ENCODE measurements at places on chromosomes 2 and 18.

GRCh38 chr2:8534386-8534728, 147.5 kb upstream of the ID2 start:
- no peak for DNase-seq

- DNase-seq = no peak
These were observed 533.8 kb downstream of the ADCYAP1 start for GRCh38 chr18:1438458-1438910.

DNA sequence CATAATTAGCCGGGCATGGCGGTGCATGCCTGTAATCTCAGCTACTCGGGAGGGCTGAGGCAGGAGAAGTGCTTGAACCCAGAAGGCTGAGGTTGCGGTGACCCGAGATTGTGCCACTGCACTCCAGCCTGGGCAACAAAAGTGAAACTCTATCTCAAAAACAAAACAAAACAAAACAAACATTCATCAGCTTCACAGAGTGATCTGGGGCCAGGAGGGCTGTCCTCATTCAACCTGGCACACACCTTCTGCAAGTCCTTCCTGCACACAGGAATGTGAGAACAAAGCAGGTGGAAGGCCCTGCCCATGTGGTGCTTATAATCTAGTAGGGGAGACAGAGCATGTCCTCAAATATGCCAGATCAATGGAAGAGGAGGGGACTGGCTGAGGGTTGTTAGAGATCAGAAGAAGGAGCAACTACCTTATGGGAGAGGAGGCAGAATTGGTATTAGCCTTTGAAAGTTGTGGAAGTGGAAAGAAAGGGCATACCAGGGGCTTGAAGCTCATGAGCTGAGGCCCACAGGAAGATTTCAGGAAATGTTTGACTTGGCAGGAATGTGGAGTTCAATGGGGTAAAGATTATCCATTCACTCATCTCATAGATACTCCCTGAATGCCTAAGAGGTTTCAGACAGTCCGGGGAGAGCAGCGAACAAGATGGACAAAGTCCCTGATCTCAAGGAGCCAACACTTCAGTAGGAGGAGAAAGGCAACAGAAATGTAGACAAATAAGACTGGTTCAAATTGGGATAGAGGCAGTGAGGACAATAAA, 155.3 kb upstream of the SIX3 start:
- no peak for DNase-seq

GRCh38 chr2:234880551-234881211, 71.1 kb upstream of the SH3BP4 start:
- no peak for DNase-seq

DNA sequence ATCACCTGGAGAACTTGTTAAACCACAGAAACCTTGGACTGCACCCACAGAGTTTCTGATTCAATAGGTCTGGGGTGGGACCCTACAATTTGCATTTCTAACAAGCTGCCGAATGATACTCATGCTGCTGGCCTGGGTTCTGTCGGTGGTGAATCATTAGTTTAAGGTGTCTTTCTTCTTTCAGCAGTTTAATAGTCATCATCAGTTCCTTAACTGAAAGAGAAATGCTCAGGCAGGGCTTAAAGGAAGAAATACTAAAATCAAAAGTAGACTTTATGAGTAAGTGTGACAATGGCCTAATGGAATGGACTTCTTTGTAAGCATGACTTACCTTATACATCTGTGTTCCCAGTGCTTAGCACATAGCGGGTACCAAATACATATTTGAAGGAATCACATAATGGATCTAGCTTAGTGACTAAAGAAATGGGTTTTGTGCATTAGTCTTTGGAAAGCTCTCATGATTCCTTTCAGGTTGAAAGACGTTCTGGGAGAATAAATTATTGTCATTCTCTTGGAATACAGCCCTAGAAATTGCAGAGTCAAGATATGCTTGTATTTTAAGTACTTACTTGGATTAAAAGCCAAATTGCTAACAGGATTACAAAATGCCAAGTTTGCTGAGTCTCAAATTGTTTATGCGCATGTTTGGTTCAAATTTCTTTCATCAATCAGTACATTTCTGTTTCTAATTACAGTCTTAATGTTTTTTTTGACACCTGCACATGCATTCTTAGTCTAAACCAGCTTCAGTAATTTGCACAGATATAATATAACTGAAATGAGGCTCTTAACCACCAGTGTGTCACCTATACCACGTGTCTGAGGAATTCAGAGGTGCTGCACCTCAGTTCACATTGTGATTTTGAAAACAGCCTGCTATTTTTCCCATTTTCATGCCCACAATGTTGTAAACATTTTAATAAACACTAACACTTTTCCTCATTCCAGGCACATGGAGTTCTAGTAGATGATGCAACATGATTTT, 220.3 kb upstream of the NRP2 start:
- no peak for DNase-seq

- DNase-seq = no peak
These were observed 71.7 kb downstream of the TPGS2 start for GRCh38 chr18:36757081-36757480.

GRCh38 chr2:235162837-235163197, 211.0 kb downstream of the SH3BP4 start:
- no peak for DNase-seq

DNA sequence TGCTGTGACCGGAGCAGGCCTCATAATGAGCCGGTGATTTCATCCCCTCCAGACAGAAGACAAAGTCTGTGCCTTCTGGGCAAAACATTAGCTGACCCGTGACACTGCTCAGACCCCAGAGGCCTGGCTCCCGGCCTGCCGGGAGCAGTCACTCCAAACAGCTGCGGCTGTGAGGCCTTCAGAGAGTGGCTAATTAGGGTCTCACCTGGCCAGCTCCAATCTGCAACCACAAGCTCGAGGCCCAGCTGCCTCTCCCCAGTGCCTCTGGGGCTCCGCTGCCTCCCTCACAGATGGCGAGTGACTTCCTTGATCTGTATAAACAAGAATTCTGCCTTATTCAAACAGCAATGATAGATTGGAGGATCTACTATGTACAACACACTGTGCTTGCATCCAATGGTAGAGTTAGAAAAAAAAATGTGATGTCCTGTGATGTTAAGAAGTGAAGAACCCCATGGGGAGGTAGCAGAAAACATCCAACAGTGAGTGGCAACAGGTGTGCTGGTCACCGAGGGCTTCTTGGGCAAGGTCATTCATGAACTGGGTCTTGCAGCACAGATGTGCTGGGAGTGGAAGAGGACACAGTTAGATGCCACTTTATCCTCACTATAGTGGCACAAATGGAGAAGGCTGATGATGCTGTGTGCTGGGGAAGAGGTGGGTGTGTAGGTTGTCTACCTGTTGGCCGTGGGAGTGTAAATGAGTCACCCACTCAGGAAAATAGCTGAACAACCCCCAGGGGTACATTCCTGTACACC, 98.2 kb upstream of the ASAP2 start:
- DNase-seq = no peak

GRCh38 chr2:27878825-27879224, 11.4 kb downstream of the RBKS start:
- DNase-seq = no peak

- no peak for DNase-seq
These were observed 259.0 kb upstream of the REG3G start for GRCh38 chr2:78766459-78766858.

- DNase-seq = no peak
These were observed 86.6 kb downstream of the TMEM182 start for GRCh38 chr2:102848366-102848839.

- DNase-seq = no peak
These were observed 1.8 kb downstream of the SP3 start for GRCh38 chr2:173963323-173963816.

DNA sequence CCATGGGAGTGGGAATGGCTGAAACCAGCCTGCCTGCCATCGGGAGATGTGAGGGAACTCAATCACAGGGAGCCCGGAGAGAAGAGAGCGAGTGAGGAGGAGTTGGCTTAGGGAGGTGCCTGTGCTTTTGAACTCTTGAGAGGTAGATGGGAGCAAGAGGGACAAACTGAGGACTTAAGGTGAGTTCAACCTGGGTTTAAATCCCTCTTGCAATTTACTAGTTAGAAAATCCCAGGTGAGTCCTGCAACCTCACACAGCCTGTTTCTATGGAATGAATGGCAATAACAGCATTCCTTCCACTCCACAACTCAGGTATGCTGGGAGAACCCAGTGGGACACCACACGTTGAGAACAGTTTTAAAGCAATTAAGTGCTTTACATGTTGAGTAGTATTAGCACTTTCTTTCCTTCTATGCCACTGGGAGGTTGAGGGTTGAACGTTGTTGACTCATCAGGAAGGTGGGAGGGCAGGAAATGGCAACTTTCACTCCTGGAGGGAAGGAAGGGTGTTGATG, 57.3 kb downstream of the VIT start:
- DNase-seq = no peak

DNA sequence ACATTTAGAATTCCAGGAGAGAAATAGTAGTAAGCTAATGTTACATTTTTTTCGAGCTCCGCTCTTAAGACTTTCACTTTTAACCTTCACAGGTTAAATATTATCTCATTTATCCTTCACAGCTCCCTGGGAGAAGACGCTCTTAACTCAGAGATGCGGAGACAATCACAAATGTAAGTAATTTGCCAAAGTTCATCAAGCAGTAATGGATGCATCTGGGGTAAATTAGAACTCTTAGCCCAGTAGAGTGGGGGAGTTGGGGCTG, 168.5 kb downstream of the SPP2 start:
- DNase-seq = no peak

GRCh38 chr18:10261344-10262276, 192.8 kb upstream of the APCDD1 start:
- no peak for DNase-seq

GRCh38 chr2:213266421-213266820, 17.8 kb upstream of the SPAG16 start:
- no peak for DNase-seq

- DNase-seq = no peak
These were observed 69.3 kb downstream of the BCL11A start for GRCh38 chr2:60484133-60484645.

DNA sequence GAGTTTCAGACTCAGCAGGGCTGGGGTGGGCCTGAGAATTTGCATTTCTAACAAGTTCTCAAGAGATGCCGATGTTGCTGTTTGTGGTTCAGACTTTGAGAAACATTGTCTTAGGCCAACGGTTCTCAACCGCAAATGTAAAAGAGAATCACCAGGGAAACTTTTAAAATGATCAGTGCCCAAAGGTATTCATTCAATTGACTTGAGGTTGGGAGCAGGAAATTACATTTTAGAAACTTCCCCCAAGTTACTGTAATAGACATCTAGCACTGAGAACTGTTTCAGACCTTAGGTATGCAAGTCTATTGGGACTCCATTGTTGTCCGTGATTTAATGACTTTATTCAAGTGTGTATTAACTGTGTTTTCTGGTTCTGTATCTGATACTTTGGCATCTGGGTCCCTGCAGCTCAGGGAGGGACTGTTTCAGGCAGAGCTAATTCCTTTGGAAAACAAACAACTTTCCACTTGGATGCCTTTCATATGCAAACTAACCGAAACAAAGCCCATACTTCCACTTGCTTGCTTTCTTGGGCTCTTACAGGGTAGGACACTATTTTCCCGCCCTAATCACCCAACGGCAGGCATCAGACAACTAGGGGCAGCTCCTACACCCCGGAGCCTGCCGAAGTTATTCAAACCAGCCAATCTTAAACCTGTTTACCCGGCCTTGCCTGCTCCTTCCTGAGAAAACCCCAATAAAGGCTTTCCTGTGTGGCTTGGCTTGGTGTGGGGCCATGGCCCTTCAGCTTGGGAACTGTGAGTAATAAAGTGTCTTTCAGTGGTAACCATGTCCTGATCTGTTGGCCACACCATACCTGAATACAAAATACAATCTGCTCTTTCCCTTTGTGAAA, 97.6 kb downstream of the POLE4 start:
- no peak for DNase-seq

DNA sequence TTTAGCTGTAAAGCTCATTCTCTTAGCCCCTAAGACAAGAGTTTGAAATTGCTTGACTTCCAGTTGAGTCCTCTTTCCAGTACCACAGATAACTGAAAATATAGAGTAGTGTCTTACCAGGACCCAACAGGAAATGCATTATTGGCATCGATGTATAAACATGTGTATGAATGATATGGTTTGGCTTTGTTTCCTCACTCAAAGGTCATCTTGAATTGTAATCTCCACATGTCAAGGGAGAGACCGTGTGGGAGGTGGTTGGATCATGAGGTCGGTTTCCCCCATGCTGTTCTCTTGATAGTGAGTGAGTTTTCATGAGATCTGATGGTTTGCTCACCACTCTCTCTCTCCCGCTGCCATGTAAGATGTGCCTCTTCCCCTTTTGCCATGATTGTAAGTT, 745.0 kb downstream of the TMEM182 start:
- DNase-seq = no peak

GRCh38 chr2:61959381-61960293, 54.2 kb downstream of the COMMD1 start:
- no peak for DNase-seq

- no peak for DNase-seq
These were observed 378.3 kb downstream of the MTX2 start for GRCh38 chr2:176647325-176648165.

GRCh38 chr2:191410646-191411436, 165.6 kb downstream of the MYO1B start:
- DNase-seq = no peak

- DNase-seq = no peak
These were observed 1.3 kb upstream of the RBM44 start for GRCh38 chr2:237797253-237797652.

- DNase-seq = no peak
These were observed 144.0 kb upstream of the MYCN start for GRCh38 chr2:15796167-15796942.

GRCh38 chr2:168910330-168910729, 9.2 kb downstream of the G6PC2 start:
- DNase-seq = no peak

- DNase-seq = no peak
These were observed 26.3 kb downstream of the KIF3C start for GRCh38 chr2:25955869-25956535.

- no peak for DNase-seq
These were observed 227.2 kb upstream of the CRIM1 start for GRCh38 chr2:36128359-36128758.

DNA sequence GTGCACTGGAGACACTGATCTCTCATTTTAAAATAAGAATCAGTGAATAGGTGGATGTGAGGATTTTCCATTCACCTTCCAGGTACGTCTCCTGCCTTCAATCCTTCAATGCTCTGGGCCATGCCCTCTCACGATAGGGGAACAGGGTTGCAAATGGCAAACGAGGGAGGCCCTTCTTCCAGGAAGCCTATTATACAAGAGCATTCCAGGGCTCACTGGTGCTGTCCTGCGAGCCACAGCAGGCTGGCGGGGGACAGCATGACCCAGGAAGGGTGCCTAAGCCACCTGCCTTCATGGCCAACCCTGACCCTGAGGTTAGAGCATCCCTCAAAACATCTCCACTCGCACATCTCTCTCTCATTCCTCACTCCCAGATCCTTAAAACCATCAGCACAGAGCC, 20.6 kb upstream of the ID2 start:
- no peak for DNase-seq

All from stimulated activated CD8-positive, alpha-beta memory T cell treated with anti-CD3 and anti-CD28 coated beads, Interleukin-12 subunit alpha, Interleukin-12 subunit beta, amount 100 ng/mL, for 4 hours (primary cell).